CD4-positive, alpha-beta T cell treated with Interleukin-21 for 1 hour (primary cell): ENCODE measurements at places on chromosomes 5 and 9.
A peak's percentile ranks its signal among the peaks of the same experiment; 100 is the strongest.

- DNase-seq: no peak
Observed at GRCh38 chr9:75823151-75823550, 67.3 kb upstream of the PCSK5 start.

DNA sequence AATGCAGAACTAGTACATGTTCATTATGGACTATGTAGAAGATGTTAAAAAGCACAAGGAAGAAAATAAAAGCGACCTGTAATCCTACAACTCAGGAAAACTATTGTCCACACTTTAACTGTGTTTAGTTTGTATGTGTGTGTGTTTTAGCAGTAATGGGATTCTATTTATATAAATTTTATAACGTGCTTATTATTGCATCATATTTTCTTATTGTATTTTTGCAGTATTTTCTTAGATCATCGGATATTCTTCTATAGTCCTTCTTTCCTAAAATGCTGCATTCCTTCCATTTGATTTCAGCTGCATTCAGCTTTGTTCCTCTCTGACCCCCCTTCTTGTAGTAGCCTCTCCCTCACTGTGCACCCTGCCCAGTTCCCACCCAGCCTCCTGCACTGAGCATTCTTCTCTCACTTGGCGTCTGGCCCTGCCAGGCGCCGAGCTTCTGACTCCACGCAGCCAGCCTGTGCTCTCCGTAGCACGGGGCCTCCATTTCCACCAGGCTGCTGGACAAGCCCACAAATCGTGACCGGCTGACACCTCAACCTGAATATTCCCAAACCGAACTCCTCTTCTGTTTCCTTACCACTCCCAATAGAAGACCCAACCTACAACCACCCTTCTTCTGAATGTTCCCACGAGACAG lies 39.9 kb downstream of the MVB12B start:
- no peak for DNase-seq

DNA sequence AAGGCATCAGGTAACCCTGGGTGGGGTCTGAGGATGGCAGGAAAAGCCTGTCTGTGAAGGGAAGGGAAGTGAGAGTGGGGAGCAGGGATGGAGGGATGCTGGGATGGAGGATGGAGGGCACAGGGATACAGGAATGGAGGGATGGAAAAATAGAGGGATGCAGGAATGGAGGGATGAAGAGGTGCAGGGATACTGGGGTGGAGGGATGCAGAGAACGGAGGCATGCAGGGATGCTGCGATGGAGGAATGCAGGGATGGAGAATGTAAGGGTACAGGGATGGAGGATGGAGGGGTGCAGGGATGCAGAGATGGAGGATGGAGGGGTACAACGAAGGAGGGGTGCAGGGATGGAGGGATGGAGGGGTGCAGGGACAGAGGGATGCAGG lies 9.1 kb downstream of the PTGES2 start:
- DNase-seq: no peak

- DNase-seq: no peak
Observed at GRCh38 chr9:13606586-13606985, 327.1 kb upstream of the MPDZ start.

- DNase-seq: no peak
Observed at GRCh38 chr9:36793277-36793676, 220.6 kb downstream of the MELK start.

DNA sequence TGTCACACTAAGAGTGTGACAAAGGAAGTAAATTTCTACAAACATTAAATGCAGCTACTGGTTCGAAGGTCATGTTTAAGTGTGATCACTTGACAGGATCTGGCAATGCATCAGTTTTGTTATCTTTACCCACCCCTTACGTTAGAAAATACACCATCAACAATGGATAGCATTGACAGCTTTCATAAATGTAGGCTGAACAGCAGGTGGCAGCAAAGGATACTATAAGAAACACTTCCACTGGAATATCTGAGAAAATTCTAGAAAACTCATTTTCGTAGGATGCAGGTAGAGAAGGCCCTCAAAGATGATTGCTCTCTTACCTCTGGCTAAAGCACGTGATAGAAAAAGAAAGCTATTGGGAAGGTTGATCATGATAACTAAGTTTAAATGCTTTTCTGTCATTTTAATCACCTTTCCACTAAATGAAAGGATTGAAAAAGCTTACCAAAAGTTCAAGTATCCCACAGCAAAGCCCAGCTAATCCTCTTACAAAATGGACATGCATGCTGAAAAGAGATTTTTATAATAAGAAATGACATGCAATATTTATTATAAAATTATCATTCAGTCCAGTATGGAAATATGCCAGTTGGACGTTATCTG lies 292.5 kb downstream of the PARP8 start:
- DNase-seq: peak; percentile 22

- DNase-seq: peak; percentile 92
Observed at GRCh38 chr9:96417051-96417586, 1.1 kb downstream of the ZNF367 start.

DNA sequence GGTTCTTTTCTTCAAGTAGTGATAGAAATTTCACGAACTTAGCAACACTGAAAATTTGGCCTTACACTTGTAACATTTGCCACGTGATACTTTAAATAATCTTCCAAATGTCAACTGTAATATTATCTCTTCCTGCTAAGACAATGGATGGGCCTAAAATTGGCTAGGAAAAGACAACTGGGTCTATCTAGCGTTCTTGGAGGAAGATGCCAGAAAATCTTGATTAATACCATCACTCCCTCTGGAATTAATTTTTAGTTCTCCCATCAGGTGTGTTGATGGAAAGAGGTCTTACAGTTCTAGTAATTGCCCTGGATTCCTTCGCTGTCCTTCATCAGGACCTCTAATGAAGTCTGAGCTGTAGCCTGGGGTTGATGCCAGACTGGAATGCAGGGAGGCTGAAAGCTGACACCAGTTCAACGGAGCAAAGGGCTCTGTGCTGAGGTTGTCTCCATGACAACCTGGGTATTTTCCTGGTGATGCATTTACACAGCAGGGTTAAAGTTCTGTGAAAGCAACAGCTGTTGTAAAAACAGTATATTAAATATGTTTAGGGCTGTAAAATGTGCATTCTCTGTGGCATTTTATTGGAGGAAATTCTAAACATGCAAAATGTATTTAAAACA lies 92.3 kb downstream of the GAS1 start:
- DNase-seq: no peak

GRCh38 chr5:154447089-154447725 lies 1.4 kb downstream of the SAP30L start:
- DNase-seq: peak; percentile 21

- DNase-seq: no peak
Observed at GRCh38 chr5:158553195-158553961, 546.3 kb downstream of the EBF1 start.

DNA sequence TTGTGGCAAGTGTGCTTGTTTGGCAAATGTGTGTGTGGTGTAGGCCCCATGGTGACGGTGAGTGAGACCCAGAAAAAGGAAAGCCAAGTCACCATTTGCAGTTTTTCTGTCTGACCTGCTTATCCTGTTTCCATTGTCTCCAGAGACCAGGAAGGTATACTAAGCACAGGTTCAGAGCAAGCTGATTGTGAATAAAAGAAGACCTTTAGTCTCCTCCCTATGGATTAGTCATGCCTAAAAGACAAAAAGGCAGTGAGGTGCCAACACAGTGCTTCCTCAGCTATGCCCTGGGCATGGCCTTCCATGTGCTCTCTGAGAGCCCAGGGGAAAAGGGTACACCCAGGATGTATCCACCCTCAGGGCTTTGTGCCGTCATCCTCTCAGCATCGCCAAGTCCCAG lies 49.2 kb upstream of the SHOC1 start:
- no peak for DNase-seq

GRCh38 chr5:138033386-138033808 lies 518 bp upstream of the FAM13B start:
- DNase-seq: no peak

DNA sequence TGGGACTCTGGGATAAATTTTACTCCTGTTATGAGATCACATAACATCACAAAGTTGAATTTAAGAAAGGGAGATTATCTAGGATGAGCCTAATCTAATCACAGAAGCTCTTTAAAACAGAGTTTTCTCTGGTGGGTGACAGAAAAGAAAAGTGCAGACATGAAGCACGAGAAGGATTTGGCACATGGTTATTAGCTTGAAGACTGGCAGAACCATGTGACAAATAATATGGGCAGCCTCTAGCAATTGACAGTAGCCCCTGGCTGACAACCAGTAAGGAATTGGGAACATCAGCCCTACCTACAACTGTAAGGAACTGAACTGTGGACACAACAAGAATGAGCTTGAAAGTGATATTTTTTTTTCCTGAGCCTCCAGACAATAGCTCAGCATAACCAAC lies 243.1 kb downstream of the HTR1A start:
- DNase-seq: no peak

GRCh38 chr9:115333277-115334070 lies 215.5 kb upstream of the TNC start:
- no peak for DNase-seq

GRCh38 chr9:135821116-135821515 lies 86.2 kb downstream of the CAMSAP1 start:
- no peak for DNase-seq

DNA sequence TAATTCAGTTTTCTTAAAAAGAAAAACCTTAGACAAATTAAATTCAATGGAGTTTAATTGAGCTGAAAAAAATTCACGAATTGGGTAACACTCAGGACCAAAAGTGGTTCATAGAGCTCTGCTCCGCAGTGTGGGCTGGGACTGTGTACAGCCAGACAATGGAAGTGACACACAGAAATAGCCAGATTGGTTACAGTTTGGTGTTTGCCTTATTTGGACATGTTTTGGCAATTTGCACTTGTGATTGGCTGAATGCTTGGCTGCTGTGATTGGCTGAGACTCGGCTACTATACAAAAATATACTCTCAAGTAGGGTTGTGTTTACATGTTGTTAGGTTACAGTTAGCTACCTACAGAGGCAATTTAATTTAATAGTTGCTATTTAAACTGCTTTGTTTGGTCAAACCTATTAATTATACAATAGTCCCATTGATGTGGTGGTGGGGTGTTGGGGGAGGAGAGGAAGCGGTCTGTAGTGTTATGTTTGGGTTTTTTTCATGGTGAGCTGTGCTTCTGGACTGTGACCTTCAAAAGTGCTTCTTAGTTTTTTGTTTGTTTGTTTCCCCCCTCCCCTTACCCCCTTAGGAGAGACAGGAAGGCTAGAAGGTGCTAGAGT lies 95.2 kb downstream of the CNTLN start:
- DNase-seq: no peak

DNA sequence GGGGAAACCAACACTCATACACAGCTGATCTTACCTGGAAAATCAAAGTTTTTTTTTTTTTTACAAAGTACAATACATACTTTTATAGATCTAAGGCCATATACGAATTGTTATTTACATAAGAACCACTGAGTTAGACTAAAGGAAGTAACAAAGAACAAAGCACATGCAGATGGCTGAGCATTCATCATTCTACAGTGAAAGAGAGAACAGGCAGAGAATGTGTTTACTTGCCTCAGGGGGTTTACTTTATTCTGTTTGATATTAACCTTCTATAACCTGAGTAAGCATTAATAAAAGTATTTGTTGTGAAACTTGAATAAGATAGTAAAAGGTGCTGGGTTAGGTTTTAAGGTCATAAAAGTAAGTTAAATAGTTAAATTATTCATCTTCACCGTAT lies 54.7 kb downstream of the SLC38A9 start:
- no peak for DNase-seq

DNA sequence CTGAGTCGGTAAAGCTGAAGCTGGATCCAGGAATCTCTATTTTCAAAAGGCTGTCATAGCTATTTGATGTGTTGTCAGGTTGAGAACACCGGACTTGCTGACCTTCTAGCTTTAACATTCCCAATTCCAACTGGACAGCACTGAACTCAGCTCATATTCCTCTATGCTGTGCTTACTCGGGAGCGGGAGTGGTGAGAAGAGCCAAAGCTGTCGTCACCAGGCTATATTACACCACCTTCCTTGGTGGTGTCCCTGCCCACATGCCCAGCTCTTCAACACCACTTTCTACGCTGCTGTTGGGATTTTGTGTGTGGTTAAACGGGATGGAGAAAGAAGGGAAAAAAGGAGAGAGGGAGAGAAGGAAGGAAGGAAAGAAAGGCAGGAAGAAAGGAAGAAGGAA lies 653.6 kb downstream of the RAB3C start:
- no peak for DNase-seq

- no peak for DNase-seq
Observed at GRCh38 chr9:16743375-16743774, 127.1 kb downstream of the BNC2 start.

- DNase-seq: no peak
Observed at GRCh38 chr5:29277642-29278041, 1915.8 kb upstream of the CDH6 start.

DNA sequence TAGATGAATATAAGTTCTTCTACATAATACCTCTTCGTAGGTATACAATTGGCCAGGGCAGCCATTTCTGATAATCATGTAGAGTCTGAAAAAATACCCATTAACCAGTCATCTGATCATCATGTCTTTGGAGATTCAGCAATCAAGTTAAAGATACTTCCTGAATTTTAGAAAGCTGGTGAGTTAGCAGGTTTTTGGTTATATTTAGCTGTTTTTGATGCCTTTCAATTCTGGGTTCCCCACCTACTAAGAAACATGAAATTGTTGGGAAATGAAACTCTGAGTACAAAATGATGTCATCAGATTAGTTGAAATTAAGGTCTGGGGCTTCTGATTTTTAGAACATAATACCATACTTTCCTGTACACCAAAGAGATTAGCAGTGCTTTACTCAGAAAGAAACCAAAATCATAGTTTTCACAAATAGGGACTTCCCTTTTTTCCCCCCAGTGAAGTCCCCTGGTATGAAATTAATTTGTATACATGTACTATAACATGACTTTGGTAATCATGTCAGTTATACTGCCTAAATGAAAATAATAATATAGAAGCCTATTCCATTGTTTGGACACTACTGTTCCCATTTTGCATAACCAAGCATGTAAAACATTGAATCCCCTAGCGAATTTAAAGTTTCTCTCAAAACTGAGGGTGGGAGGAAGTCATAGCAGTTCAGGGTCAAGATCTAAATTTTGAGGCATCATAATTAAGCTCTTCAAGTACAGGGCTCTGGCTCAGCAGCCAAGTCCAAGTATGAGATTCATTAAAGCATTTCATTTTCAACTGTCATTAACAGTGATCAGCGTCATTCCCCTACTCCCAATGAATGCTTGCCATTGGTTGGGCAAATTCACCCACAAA lies 17.9 kb downstream of the PRLR start:
- no peak for DNase-seq

DNA sequence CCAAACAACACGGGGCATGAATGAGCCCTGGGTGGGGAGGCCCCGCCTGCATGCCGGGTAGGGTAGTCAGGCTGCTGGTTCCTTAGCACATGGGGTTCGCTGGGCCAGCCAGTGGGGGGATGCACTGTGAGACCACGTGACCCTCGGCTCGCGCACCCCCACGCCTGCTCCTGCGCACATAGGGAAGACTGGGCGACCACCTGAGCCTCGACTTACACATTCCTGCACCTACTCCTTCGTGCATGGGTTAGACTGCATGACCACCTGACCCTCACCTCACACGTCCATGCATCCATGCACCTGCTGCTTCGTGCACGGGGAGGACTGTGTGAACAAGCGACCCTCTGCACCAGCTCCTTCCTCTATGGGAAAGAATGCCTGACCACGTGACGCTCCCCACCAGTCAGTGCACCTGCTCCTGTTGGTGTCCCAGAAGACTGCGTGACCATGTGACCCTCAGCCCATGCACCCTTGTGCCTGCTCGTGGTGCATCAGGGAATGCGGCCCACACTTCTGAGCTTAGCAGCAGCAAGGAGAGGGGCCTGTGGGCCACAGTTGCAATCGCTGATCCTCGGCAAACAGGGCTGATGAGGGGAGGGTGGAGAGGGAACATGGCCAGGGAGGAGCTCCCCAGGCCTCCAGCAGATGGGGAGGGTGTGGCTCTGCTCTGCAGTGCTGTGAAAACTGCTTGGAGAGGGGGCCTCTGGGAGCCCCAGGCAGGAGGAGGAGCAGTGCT lies 18.1 kb downstream of the LPCAT1 start:
- no peak for DNase-seq
